Ascending aorta (tissue), 2 donors: ENCODE measurements at places on chromosomes 5 and 9. TPM values are rescaled to one million over a fixed set of nuclear protein-coding genes. Genes with fewer than 3 reads are reported as not detected.

The PGM5 gene
- 70.9 TPM for total RNA-seq

DNA sequence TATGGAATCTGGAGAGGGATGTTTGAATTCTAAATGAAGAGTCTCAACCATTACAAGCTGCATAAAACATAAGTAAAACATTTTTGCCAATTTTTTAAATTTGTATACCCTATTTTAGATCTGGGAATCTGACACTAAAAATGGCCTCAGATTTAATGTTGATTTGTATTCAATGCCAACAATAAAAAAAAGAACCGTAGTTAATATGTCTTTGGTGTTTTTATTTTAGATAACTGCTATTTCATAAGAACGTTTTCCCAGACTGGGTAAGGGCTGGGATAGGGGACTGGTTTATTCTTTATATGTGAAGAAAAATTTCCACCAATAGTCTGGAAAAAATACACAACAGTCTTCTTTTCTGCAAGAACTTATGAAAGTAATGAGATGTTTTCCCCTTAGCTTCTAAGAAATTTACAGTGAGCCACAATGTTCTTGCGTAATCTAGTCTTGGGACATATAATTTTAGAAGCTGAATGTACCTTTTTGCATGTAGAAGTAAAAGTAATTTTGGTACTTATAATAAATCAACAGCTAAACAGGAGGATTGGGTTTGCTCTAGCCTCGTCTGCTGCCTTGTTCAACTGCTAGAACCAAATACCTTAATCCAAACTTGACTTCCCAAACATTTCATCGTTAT lies 244.6 kb upstream of the EFNA5 start:
- no peaks in the 10 kb centered on the region for H3K36me3 ChIP-seq
- DNase-seq, result no peak
- no peaks in the 10 kb centered on the region for H3K4me1 ChIP-seq
- no peak overlapping the region for H3K27ac ChIP-seq

- peaks cover 14% of the 10 kb centered on the region for H3K4me1 ChIP-seq
- DNase-seq, result no peak
- no peaks in the 10 kb centered on the region for H3K27me3 ChIP-seq
- no peaks in the 10 kb centered on the region for H3K36me3 ChIP-seq
These were observed 242.8 kb upstream of the ANKRD55 start for GRCh38 chr5:56475689-56476486.

The HK3 gene
- 4.4 TPM for total RNA-seq

DNA sequence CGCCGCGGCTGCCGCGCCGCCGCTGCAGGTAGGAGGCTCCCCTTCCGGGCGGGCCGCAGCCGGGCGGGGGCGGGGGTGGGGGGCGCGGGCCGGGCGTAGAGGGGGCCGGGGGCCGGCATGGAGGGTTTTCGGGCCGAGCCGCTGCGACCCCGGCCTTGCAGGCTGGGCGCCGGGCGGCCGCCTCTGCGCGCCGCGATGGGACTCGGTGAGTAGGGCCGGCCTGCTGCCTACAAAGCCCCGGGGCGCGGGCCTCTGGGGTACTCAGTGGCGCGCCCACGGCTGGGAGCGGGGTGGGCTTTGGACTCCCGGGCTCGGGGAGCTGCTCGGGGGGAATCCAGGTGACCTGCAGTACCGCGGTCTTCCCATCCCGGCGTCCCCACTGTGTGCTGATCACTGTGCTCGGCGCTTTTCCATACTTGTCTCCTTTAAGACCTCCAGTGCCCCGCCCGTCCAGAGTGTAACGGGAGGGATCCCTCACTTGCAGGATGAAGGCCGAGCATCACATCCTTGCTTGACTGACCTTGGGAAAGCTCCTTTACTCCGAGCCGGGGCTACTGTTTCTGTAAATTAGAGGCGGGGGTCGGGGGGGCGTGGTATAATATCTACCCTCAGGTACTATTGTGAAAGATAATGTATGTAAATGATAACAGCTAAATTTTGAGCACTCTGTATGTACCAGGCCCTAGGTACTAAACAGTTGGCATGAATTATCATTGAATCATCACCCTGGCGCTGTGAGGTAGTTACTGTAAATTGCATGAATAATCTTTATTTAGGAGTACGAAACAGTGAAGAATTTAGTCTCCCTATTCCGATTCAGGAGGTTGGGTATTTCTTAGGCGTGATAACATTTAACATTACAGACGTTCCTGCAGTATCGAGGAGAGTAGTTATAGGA lies 672 bp downstream of the MSANTD3 start:
- peak overlapping the region; percentile 91 for H3K4me3 ChIP-seq
- DNase-seq, result no peak
- peak overlapping the region; percentile 94 for H3K27ac ChIP-seq
- H3K4me1 ChIP-seq, result no peaks in the 10 kb centered on the region
- H3K36me3 ChIP-seq, result no peaks in the 10 kb centered on the region

The KIAA0825 gene
- 2.4 TPM for total RNA-seq

The DBH gene
- not detected for total RNA-seq

GRCh38 chr5:33049842-33050241 lies 338.7 kb downstream of the NPR3 start:
- H3K36me3 ChIP-seq, result no peaks in the 10 kb centered on the region
- H3K27ac ChIP-seq, result peak overlapping the region; percentile 74
- H3K4me1 ChIP-seq, result peaks cover 7% of the 10 kb centered on the region
- no peaks in the 10 kb centered on the region for H3K27me3 ChIP-seq
- peak; percentile 80 for DNase-seq
- H3K4me3 ChIP-seq, result no peak overlapping the region

DNA sequence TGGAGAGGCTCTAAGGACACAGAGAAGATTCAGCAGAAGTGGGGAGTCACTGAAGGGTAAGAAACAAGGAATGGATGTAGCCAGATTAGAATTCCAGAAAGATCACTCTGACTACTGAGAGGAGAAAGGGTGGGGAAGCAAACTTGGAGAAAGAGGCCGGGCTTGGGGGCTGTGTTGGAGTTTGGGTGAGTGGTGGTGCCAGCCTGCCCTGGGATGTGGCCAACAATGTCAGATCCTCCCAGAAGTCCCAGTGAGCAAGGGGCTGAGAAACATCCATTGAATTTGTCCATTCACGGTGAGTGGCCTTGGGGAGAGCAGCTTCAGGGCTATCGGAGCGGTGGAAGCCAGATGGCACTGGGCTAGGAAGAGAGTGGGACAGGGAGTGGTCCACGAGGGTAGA lies 60.4 kb downstream of the COL15A1 start:
- no peaks in the 10 kb centered on the region for H3K36me3 ChIP-seq
- DNase-seq, result no peak
- peaks cover 1% of the 10 kb centered on the region for H3K4me1 ChIP-seq
- H3K27ac ChIP-seq, result no peak overlapping the region
- no peak overlapping the region for H3K4me3 ChIP-seq

DNA sequence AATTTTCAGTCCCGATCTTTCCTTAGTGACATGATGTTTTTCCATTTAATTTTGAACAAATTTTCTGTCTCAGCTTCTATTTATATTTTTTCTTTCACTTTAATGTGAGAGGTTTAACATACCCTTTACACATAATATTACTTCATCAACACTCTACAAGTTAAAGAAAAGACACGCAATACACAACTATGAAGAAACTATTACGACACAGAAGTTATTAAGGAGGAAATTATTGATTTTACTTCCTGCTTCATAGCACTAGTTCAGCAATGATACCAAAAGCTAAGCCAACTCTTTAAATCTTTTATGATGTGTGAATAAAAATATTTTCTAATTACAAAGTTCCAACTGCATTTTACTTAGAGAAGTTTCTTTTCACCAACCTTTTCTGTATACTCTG lies 432.3 kb upstream of the DAB2 start:
- no peak overlapping the region for H3K27ac ChIP-seq

The TMEM8B gene
- total RNA-seq, result 37.3 TPM

DNA sequence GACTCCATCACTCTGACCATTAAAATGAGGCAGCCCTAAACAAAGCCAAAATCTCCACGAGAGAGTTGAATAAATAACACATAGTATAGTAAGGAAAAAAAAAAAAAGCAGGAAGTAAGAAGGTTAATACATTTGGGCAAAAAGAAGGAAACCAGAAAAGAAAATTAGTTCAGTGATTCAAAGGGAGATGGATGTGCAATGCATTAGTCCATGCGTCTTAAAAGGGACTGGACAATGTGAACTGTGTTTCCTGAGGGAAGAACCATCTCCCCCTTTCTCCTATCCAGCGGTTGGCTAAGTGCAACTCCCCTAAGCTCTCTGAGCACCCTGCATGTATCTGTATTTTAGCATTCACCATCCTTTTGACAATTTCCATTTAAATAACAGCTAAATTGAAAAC lies 1.4 kb downstream of the ANKRA2 start:
- peaks cover 10% of the 10 kb centered on the region for H3K36me3 ChIP-seq
- H3K4me1 ChIP-seq, result no peaks in the 10 kb centered on the region
- peak overlapping the region; percentile 76 for H3K4me3 ChIP-seq

The POU5F2 gene
- total RNA-seq, result 1.5 TPM

DNA sequence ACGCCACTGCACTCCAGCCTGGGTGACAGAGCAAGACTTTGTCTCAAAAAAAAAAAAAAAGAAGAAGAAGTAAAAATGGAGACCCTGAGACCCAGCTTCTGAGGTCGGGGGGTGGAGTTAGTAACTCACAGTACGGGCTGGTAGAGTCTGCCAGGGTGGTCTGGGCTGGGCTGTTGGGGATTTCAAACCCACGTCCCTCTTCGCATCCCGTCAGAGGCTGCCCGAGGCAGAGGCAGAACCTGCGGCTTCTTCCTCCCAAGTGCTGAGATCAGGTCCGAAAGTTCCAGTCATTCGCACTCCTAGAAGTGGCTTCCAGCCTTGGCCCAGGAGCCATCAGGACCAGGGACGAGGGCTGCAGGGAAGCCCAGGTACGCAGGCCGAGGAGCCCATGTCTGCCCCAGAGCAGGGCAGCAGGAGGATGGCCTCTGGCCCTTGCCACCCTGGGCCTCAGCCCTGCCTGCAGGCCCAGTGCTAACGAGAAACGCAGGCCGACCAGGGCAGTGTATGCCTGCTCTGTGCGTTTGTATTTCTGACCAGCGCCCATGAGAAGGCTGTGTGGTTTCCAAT lies 9.9 kb upstream of the SLC2A6 start:
- H3K4me3 ChIP-seq, result no peak overlapping the region
- H3K27ac ChIP-seq, result no peak overlapping the region
- H3K36me3 ChIP-seq, result no peaks in the 10 kb centered on the region
- no peaks in the 10 kb centered on the region for H3K27me3 ChIP-seq
- peaks cover 10% of the 10 kb centered on the region for H3K4me1 ChIP-seq

DNA sequence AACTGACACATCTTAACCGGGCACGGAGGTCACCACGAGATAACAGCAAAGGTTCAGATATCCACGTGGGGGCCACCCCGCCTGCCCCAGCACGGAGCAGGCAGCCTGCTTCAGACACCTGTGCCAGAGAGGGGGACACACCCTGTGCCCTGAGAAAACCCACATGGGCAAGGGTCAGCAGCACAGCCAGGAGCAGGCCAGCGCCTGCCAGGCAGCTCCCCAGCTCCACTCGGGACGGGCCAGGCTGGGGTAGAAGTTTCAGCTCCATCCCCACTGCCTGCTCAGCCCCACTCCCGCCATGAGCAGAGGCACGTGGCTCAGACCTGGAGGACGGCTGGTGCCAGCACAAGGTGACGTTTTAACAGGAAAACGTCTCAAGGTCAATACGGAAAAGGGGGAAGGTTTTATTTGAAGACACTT lies 22.2 kb downstream of the SLC12A7 start:
- no peaks in the 10 kb centered on the region for H3K27me3 ChIP-seq
- no peaks in the 10 kb centered on the region for H3K4me1 ChIP-seq
- H3K27ac ChIP-seq, result no peak overlapping the region
- H3K4me3 ChIP-seq, result no peak overlapping the region

DNA sequence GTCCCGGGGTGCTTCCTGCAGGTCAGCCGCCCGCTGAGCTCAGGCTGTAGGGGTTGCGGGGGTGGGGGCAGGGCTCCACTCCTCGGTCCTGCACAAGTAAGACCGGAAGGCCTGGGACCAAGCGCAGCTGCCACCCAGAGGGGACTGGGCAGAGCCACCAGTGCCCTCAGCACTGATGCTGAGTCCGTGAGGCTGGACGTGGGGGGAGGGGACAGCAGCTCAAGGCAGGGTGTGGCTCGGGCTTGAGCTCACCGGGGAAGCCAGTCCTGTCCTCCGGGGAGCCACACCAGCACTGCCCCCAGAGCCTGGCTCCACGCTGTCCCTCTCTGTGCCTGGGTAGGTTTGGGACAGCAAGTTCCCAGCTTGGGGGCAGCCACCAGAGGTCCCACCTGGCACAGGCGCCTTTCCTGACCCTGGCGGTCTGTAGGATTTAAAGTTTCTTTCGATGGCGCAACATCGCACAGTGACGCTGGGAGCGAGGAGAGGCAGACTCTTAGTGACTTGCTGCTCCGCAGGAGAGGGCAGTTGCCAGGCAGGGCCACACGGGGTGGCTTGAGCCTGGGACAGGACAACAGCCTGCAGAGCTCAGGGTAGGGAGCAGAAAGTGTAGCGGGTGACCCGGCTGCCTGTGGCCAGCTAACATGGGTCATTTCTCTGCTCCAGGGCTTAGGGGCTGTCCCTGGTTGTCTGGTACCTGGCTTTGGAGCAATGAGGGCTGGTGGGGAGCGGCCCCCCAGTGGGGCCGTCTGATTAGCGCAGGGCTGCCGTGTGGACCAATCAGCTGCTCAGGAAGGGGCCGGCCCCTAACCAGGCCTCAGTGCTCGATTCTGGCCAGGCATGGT lies 5.7 kb downstream of the LCN1 start:
- no peaks in the 10 kb centered on the region for H3K36me3 ChIP-seq
- H3K27me3 ChIP-seq, result no peaks in the 10 kb centered on the region

The GRXCR2 gene
- total RNA-seq, result not detected

GRCh38 chr5:170151097-170151831 lies 45.6 kb downstream of the FOXI1 start:
- no peaks in the 10 kb centered on the region for H3K36me3 ChIP-seq
- H3K4me3 ChIP-seq, result no peak overlapping the region
- DNase-seq, result no peak
- no peaks in the 10 kb centered on the region for H3K27me3 ChIP-seq

DNA sequence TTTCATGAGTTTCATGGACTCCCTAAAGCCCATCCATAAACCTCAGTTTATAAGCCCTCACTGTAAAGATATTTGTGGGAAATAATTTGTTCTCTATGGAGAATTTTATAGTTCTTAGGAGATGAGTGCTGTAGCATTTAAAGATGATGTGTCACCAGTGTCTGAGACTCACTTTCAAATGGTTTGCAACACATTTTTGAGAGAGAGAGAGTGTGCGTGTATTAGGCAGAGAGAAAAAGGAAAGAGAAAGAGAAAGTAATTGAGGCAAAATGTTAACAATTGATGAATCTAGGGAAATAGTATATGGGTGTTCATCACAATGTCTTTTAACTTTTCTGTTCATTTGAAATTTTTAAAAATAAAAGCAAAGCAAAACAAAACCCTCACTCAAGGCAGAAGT lies 479.0 kb downstream of the ZSWIM6 start:
- H3K4me1 ChIP-seq, result no peaks in the 10 kb centered on the region
- H3K4me3 ChIP-seq, result no peak overlapping the region
- DNase-seq, result no peak
- peaks cover 3% of the 10 kb centered on the region for H3K27me3 ChIP-seq

The CSF1R gene
- total RNA-seq, result 70.9 TPM
